ENCODE measurements at places on chromosomes 6 and 20. TPM values are rescaled to one million over a fixed set of nuclear protein-coding genes. Genes with fewer than 3 reads are reported as not detected.

VSX1 gene
- total RNA-seq, result not detected

LINC00237 gene
- total RNA-seq, result not detected

NKX2-2 gene
- total RNA-seq, result not detected

EZR gene
- total RNA-seq, result 85.1 TPM

EYA2 gene
- total RNA-seq, result not detected

PPP1R16B gene
- total RNA-seq, result 135 TPM

CDH4 gene
- 3.4 TPM for total RNA-seq

MCM3 gene
- total RNA-seq, result 91.9 TPM

POU3F2 gene
- not detected for total RNA-seq

HLA-DPA1 gene
- total RNA-seq, result 3.5 TPM

ADGRB3 gene
- total RNA-seq, result under 0.01 TPM

DUSP15 gene
- total RNA-seq, result not detected

RPS6KA2 gene
- total RNA-seq, result 147 TPM

SNAP25 gene
- total RNA-seq, result not detected

TMEM242 gene
- 5.5 TPM for total RNA-seq

BMP6 gene
- 190 TPM for total RNA-seq

MRS2 gene
- 15.5 TPM for total RNA-seq

BTNL2 gene
- total RNA-seq, result not detected

Measured in endothelial cell of coronary artery (primary cell).